ENCODE measurements at places on chromosomes 1 and 21.

DNA sequence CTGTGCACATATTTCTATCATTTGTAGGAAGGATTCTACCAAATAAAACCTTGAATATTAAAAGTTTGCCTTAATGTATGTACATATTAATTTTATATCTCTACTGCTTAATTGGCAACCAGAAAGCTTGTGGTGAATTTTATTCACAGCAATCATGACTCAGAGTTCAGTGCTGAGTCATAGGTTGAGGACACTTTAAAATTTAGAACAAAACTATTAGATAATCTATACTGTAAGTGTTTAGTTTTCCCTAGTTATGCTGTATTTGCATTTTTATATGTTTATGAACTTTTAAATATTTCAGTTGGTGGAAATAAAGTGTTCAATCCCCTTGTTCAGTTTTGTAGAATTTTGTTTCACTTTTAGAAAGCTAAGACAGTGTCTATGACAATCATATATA is 841.5 kb downstream of the KCNT2 start:
- no peak for DNase-seq

- no peak for DNase-seq
Observed at GRCh38 chr1:21157054-21157453, 19.6 kb downstream of the EIF4G3 start.

DNA sequence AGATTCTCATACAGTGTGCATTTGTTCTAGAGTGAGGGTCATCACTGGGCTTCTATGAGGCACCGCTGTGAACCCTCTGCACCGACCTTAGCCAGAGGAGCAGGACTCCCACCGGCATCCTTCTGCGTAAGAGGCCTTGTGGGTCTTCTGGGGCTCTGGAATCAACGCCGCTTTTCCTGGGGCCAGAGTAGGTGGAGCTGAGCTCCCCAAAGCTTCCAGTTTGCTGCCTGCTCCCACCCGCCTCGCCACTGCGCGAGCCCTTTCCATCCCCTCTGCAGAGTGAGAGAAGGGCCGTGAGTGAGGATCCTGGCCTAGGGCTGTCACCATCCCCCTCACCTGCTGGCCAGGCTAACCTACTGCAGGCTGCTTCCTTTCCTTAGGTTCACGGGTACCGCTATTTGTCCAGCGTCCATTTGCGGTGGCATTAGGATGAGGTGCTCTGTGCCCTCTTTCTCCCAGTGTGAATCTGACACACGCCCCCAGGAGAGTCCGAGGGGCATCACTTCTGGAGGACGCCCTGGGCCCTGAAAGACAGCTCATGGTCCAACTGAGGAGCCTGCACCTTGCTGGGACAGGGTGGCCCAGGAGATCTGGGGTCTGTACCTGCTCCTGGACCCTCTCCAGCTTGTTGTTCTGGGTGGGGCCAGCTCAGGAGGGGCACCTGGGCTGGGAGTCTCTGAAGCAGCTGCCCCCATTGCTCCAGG is 36.2 kb downstream of the UMODL1 start:
- DNase-seq = no peak

- no peak for DNase-seq
Observed at GRCh38 chr1:117632269-117633067, 26.6 kb downstream of the TENT5C start.

DNA sequence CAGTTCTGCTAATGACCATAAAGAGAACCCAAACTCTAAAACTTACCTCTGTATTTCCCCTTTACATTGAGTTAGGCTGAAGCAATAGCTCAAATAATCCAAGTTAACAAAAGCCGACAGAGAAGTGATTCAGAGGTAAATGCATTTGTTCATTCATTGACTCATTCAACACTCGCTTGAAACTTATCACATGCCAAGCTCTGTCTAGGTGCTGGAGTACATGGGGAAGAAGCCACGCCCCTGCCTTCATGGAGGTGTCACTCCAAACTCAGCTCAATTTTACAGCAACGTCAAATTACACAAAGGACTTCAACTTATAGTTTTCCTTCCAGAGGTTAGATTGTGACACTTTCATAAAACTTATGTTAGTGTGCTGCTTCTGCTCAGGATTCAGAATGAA is 45.8 kb downstream of the SLC25A24 start:
- DNase-seq = no peak

DNA sequence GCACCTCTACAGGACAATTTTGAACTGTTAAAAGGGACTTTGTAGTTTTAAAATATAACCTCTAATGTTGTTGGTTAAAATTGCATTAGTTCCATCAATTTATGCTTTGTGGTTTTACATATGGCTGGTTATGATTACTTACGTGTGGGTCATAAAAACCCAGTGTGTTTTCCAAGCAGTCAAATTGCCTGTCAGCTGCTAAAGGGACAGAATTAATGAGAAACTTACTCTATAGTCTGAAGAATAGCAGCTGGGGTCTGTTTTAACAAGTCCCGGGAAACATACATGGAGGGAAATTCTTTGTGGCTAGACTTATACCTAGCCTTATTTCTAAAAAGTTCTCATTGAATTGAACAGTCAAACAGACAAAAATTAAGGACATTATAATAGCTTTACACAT is 820.9 kb upstream of the ADGRL4 start:
- DNase-seq = no peak

GRCh38 chr21:29601047-29601446 is 302.3 kb downstream of the BACH1 start:
- DNase-seq = no peak

DNA sequence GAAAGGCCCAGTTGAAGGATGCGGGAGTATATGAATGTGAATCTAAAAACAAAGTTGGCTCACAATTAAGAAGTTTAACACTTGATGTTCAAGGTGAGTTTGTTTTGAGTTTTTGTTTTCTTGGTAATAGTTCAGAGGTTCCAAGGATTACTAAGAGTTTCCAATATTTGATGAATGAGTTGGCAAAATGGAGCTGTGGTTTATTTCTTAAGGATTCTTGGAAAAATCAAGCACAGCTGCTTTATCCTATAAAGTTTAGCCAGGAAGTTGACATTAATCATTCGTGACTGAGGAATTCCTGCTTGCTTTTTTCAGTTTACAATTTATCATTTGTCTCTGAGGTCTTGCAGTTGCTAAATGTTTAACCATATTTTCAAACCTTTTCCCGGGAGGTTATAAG is 15.1 kb downstream of the VCAM1 start:
- DNase-seq = no peak

GRCh38 chr21:31974454-31974985 is 101.7 kb downstream of the HUNK start:
- DNase-seq = no peak

DNA sequence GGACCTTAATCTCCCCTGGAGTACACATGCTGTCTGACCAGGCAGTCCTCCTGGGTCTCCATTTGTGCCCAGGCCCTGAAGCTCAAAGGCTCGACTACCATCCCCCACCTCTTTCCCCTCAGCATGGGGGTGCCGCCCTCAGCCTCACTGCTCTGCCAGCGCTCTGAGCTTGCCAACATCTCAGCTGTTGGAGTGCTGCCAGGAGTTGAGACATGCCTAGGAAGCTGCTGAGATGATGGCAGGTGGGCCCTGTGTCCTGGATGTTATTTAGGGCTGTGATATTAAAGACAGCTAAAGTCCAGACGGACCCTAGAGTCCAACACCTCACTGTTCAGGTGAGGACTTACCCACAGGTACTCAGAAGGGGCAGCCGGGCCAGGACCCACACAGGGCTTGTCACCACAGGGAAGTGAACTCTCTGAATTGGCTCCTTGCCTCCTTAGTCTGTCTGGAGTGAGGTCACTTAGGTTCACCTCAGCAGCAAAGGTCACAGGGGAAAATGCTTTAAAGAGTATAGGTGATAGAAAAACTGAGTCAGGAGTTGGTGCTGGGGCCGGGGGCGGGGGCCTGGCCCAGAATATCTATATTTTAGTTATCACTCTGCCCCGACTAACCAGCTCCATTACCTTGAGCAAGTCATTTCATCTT is 19.7 kb upstream of the KCNC4 start:
- DNase-seq = no peak

GRCh38 chr1:3217181-3217641 is 148.2 kb downstream of the PRDM16 start:
- no peak for DNase-seq

DNA sequence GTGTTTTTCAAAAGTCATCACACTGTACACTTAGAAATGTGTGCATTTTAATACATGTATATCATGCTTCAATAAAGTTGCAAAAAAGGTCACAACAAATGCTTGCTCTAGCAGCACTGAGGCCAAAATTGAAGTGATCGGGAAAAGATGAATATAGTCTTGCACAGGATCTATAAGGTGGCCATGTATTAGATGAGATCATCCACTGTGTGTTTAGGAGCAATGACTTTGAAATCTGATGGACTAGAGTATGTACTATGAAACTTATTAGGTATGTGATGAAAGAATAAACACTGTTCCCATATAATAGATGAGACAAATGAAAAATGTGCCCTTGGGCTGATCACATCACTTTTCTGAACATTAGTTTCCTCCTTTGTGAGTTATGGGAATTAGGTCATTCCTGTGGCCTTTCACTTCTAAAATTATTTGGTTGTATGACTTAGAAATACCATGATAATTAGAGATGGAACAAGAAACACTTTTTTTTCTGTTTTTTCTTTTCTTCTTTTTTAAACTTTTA is 984.6 kb downstream of the ADGRL2 start:
- no peak for DNase-seq

GRCh38 chr1:7449750-7450149 is 321.3 kb upstream of the VAMP3 start:
- no peak for DNase-seq

GRCh38 chr1:228778026-228778425 is 42.7 kb downstream of the RHOU start:
- no peak for DNase-seq

- DNase-seq = no peak
Observed at GRCh38 chr1:6358757-6359201, 34.8 kb downstream of the ACOT7 start.

- no peak for DNase-seq
Observed at GRCh38 chr1:11908095-11908675, 18.0 kb downstream of the KIAA2013 start.

DNA sequence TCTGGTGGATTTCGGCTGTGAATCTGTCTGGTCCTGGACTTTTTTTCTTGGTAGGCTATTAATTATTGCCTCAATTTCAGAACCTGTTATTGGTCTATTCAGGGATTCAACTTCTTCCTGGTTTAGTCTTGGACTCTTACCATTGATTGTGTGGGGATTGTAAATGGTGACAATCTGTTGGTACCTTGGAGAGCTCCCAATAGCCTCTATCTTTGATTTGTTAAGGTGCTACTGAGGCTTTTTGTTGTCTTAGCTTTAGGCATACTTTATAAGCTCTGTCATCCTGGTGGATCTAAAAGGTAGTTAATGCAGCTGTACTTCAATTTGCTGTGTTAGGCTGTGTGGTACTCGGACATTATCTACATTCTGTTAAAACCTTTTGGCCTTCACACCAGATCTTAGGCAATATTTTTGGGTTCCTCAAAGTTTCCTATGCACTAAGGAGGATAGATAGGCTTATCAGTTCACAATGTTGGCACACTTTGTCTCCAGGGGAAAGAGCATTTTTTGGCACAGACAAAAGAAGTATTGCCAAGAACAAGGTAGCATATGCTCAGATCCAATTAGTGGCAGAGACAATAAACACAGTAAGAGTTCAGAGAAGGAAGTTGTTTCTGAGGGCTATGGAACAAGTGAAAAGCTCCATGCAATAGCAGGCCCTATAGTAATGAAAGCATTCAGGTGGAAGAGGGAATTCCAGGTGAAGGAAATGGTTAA is 230.4 kb downstream of the PDE4B start:
- DNase-seq = no peak

GRCh38 chr1:31218705-31219104 is 21.0 kb downstream of the NKAIN1 start:
- DNase-seq = no peak

DNA sequence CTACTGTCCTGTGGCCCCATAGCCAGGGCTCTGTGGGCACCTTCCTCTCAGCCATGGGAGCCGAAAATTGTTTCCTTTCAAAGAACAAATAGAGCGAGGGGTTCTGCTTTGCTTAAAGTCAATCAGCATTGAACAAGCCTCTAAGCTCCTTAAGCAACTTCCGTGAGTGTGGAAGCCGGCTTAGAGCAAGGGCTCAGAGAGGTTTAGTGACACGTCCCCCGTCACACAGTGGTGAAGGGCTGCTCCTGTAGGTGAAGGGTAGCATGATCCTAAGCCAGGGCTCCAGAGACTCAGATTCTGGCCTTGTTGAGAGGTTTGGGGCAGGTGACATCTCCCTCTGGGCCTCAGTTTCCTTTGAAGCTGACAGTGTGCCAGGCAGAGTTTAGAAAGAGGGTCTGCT is 94.0 kb upstream of the WNT4 start:
- no peak for DNase-seq

- DNase-seq = no peak
Observed at GRCh38 chr1:167345386-167345733, 124.7 kb downstream of the POU2F1 start.

GRCh38 chr1:79430437-79430836 is 423.9 kb upstream of the ADGRL4 start:
- no peak for DNase-seq

DNA sequence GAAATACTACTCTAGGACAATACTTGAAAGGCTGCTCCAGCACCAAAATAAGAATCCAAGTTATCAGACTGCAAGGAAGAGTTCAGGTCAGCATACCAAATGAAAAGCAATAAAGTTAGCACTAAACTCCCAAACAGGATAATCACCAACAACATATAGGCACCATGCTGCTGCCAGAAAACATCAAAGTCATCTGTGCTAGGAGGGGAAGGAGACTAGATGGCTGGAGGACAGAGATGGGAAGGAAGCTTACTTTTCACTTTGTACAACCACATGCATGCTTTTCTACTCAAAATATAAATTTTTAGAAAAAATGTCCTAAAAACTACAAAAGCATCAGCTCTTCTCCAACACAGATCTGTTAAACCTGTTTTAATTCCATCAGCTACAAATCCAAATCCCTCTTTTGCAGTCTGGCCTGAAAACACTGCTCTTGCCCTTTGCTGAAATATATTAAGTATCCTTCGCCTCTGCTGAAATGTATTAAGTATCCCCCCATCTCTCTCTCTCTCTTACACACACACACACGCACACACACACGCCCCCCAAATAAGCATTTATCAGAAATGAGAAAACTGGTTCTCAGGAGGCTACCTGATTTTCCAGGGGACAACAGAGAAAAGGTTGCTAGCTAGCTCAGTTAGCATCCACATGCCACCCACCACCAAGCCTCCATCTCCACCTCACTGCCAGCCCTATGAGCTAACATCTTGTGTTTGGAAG is 1.5 kb downstream of the GATAD2B start:
- no peak for DNase-seq

- no peak for DNase-seq
Observed at GRCh38 chr1:17881761-17882160, 126.6 kb downstream of the ACTL8 start.

- DNase-seq = no peak
Observed at GRCh38 chr1:230149751-230150584, 82.9 kb downstream of the GALNT2 start.

GRCh38 chr21:29182691-29183092 is 52.2 kb downstream of the MAP3K7CL start:
- DNase-seq = no peak

GRCh38 chr1:117146575-117147340 is 25.2 kb upstream of the TRIM45 start:
- DNase-seq = no peak
